Islet precursor cell (in vitro differentiated cells): ENCODE measurements at places on chromosomes 3 and 15.

DNA sequence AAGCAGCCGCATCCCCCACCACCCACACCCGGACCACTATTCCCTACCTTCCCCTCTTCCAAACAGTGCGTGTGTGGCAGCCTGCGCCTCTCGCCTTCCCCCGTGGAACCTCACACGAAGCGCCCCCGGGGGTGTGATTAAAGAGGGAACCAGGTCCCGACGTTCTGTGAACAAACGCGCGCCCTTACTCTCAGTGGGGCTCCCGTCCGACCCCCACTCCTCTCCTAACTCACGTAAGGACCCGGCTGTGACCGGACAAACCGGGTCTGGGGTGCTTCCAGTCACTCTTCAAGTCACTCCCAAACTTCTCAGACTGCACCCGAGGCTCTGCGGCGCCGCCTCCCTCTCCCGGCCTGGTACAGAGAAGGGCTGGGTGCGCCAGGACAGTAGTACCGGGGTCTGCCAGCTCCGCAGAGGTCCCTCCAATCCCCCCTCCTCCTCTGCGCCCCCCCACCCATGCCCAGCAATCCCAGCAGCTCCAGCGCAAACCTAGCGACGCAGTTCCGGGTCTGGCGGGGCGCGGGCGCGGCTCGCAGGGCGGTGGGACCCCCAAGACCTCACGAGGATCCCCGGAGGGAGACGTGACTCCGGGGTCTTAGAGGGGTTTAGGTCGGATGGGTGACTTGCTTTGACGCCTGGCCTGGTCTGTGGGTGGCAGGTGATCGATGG, 574 bp downstream of the DUOXA1 start:
- no peak for DNase-seq

GRCh38 chr3:188937389-188937788, 234.4 kb upstream of the TPRG1 start:
- DNase-seq = peak; percentile 62

DNA sequence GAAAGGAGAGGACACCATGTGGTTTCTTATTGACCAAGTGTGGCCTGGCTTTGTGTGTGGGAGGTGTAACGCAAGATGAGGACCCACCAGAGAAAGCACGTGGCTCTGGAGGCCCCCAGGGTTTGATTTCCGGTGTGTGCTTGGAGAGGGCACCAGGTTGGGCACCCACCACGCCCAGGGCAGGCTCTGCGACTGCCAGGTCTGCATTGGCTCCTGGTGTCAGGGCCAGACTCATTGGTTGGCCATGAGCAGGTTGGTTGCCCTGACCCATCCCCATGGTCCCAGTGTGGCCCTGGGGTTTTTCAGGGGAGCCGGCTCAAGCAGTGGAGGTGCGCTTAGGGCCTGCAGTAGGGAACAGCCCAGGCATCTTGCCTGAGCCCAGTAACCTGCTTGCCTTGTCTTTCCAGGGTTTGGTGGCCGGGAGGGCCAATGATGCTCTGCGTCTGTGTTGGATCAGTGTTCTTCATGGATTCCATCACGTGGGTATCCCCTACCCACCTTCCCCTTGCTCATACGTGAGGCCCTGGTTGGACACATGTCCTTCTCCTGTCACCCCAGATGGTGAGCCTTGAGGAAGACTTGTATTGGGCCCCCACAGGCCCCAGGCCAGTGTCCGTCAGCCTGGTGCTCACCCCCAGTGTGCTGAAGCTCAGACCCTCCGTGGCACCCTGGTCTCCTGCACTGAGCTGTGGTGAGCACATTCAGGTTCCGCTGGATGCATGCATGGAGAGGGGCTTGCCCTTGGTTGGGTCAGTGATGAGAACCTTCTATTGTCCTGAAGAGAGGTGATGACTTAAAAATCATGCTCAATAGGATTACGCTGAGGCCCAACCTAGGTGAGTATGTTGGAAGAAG, 193.9 kb downstream of the UBE3A start:
- DNase-seq = peak; percentile 24

DNA sequence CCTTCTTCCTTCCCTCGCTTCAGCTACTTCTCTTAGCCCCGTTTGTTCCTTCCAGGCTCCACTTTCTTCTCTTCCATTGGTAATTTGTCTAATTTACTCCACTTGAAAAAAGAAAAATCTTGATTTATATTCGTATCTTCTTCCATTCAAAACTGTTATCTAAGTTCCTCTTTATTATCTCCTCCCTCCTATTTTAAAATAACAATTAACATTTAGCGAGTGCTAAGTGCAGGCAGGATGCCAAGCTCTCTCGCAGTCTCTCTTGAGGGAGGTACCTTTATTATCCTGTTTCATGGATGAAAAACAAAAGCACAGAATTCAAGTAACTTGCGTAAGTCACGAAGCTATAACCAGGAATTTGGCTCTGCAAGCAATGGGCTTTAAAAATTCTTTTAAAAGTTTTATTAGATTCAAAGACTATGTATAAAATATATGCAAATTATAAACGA, 418.9 kb upstream of the NAALADL2 start:
- DNase-seq = no peak

DNA sequence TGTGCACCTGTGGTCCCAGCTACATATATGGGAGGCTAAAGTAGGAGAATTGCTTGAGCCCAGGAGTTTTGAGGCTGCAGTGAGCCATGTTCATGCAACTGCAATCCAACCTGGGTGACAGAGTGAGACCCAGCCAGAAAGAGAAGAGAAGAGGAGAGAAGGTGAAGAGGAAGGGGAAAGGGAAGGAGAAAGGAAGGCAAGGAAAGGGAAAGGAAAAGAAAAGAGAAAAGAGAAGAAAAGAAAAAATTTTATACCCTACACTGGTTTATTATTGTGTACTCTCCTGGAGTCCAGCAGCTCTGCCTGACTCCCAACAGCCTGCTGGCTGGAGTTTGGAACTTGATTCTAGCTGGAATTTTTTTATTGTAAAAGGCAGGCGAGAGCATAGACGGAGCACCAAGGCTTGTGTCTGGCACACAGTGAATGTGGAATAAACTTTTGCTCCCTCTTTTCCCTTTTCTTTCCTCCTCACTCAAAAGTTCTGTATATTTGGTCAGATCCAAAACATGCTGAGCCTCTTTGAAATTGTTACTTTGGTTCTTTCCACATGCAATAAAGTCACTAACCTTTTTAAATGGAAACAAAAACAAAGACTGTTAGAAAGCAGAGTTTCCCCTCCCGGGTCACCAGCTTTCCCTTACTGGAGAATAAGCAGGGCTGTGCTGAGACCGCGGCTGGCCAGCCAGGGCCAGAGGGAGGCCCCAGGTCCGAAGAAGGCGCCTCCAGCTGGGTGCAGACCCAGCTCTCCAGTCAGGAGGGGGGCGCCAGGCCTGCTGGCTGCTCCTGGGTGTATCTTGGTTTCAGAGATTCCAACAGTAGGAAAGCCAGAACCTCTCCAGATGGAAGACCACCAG, 9.9 kb downstream of the THSD4 start:
- no peak for DNase-seq

DNA sequence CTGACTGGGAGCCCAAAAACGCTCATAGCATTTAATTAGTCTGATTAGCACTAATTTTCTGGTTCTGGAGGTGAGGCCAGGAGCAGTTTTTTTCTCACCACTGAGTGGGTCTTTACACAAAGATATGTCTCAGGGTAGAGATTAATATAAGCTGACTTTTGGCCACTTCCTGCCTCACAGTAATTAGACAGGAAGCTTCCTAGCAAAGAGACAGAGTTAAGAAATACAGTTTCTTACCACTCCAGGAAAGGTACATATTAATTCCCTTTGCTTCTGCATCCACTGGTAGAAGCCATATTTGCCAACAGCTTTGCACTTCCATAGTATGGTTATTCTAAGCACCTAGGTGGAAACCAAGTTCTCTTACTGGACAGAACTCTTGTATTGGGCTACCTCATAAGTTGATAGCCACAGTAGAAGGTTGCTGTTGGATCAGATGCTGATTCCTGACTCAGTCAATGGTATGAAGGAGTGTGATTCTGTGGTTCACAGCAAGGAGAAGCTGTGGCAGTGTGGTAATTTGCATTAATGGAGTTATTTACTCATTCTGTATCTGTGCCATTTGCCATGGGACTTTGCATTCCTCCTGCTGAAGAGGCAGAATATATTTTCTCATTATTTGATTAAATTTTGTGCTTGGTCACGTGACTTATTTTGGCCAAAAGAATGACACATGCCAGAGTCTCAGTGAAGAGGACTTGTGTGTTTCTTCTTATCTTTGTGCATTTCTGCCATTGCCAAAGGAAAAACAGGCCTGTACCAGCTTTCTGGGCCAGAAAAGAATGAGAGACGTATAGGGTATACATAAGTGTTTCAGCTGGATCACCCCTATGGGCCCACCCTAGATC, 17.5 kb upstream of the ZBTB20 start:
- no peak for DNase-seq

DNA sequence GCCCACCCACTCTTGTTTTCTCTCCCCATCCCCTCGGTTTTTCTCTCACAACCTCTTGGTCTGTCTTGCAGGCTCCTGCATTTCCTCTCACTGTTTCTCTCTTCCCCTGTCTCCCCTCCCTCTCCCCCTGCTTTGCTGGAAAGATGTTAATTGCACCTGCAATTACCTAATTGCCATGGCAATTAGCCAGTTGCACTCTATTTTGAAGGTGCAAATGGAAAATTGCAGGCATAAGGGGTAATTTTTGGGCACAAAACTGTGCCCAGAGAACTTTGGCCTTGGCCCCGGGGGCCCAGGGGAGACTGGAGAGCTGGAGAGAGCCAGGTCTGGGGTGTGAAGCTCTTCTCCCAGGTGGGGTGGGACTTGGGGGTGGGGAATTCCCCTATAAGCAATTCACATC, 164.5 kb upstream of the TLE3 start:
- DNase-seq = no peak
